ENCODE measurements at places on chromosomes 11 and 22.
A peak's percentile ranks its signal among the peaks of the same experiment; 100 is the strongest.

DNA sequence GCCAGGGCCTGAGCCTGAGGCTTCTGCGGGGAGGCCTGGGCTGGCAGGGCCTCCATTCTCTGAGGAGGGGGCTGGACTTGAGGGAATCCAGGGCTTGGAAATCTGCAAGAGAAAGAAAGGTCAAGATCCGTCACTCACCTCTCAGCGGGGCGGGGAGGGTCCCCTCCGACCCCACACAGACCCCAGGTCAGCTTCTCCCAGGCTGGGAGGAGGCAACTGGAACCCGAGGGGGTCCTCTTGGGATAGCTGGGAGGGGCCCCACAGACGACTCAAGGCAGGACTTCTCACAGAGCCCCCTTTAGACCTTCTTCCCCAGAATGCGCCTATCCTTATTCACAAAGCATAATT lies 11.0 kb downstream of the TNKS1BP1 start:
- DNase-seq = no peak

GRCh38 chr22:49807780-49808708 lies 19.6 kb downstream of the BRD1 start:
- no peak for DNase-seq

DNA sequence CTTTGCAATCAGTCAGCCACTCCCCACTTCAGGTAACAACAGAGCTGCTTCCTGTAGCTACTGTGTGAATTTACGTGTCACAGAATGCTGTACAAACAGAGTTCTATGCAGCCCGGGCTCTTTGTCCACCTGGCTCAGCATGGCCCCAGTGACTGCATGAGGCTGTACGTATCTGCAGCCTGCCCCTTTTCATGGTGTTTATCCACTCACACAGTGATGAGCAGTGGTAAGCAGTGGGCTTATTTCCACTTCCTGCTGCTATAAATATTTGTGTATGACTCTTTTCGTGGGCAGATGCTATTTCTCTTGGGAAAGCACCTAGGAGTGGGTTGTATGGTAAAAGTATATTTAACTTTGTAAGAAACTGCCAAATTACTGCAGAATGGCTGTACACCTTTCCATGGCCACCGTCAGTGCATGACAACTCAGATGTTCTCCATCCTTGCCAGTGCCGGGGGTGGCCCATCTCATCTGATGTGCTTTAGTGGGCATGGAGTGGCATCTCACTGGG lies 43.3 kb downstream of the MYEOV start:
- peak; percentile 90 for DNase-seq

- DNase-seq = peak; percentile 36
Measured at GRCh38 chr11:130070109-130070845, 583 bp downstream of the APLP2 start.

GRCh38 chr11:57237204-57237681 lies at the start of gene APLNR:
Gene APLNR (minus strand): TSS chr11:57237250. CDS start chr11:57237004, 246 bp downstream.
- no peak for DNase-seq

- DNase-seq = no peak
Measured at GRCh38 chr11:63549411-63549810, 12.8 kb downstream of the PLAAT4 start.

All from suppressor macrophage treated with lipopolysaccharide for 1 hour (primary cell).